ENCODE measurements at places on chromosomes 12 and 14. TPM values are rescaled to one million over a fixed set of nuclear protein-coding genes. Genes with fewer than 3 reads are reported as not detected.

Gene CD27
- polyA plus RNA-seq: 3.6 TPM

Gene HCAR3
- not detected for polyA plus RNA-seq

Gene TSHR
- 3.3 TPM for polyA plus RNA-seq

Gene LRRIQ1
- polyA plus RNA-seq: 5.6 TPM

Gene KITLG
- 15.4 TPM for polyA plus RNA-seq

Gene A2M
- polyA plus RNA-seq: 177 TPM

Gene MDP1
- polyA plus RNA-seq: 19.5 TPM

Gene ENDOU
- 0.32 TPM for polyA plus RNA-seq

Gene LMO3
- polyA plus RNA-seq: 96.2 TPM

Gene FOXG1
- polyA plus RNA-seq: not detected

Gene GPRC5A
- polyA plus RNA-seq: 5.2 TPM

Gene ZNF641
- 29.6 TPM for polyA plus RNA-seq

Gene FAM186B
- 3.4 TPM for polyA plus RNA-seq

Gene PSMA6
- polyA plus RNA-seq: 171 TPM

Gene LMNTD1
- polyA plus RNA-seq: 0.54 TPM

Gene WSCD2
- 11.6 TPM for polyA plus RNA-seq

Gene OLR1
- 26.8 TPM for polyA plus RNA-seq

Gene ERP27
- 0.38 TPM for polyA plus RNA-seq

Gene BICDL1
- polyA plus RNA-seq: 37.8 TPM

Gene SLC7A7
- 11.4 TPM for polyA plus RNA-seq

Gene MYO1A
- not detected for polyA plus RNA-seq

Gene TAS2R30
- polyA plus RNA-seq: 0.19 TPM

Gene FAM161B
- 22.8 TPM for polyA plus RNA-seq
